Memory B cell (primary cell): ENCODE measurements at places on chromosomes 5 and 9.

GRCh38 chr5:180338001-180338707 is 15.0 kb downstream of the GFPT2 start:
- no peak for DNase-seq

DNA sequence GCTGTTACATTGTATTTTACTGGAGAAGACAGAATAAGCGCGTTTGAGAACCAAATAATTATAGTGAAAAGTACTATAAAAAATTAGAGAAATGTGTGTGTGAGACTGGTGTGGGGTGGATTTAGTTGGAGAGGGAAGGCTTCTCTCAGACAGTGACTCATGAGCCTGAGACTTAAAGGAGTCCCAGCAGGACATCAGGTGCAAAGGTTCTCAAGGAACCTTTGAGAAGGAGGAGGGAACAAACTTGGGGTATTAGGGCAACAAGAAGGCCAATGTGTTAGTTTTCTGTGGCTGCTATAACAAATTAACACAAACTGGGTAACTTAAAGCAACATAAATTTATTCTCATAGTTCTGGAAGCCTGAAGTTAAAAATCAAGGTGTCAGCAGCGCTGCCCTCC is 4.9 kb downstream of the DDX4 start:
- no peak for DNase-seq

- no peak for DNase-seq
Observed at GRCh38 chr5:170265522-170265921, 32.1 kb downstream of the LCP2 start.

DNA sequence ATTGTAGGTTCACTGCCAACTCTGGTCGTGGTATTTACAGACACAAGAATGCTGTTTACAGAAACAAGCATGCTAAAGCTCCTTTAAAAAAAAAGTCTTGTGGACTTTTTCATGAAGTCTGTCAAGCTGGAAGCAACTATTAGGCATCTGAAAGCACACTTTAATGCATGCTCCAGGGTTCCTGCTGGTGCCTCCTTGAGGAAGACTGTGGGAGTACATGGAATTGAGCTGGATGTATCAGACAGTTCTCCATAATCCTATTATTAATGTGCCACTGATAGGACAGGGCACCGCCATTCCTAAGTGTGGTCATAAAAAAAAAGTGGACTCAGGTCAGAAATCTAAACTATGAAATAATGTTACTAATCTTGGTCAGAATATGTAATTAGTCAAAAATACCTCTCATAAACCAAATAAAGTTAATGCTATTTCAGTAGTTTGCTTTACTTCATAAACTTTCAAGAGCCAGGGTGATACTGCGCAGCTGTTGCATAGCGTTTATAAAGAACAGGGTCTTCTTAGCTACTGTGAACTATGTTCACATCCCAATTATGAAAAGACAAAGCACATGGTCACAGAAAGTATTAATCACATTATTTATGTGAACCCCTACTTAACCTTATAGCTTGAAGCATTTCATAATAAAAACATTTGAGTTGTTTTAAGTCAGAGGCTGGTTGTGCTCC is 390.8 kb upstream of the PTGER4 start:
- DNase-seq, result no peak

- no peak for DNase-seq
Observed at GRCh38 chr5:72845889-72846288, 29.4 kb downstream of the TNPO1 start.

DNA sequence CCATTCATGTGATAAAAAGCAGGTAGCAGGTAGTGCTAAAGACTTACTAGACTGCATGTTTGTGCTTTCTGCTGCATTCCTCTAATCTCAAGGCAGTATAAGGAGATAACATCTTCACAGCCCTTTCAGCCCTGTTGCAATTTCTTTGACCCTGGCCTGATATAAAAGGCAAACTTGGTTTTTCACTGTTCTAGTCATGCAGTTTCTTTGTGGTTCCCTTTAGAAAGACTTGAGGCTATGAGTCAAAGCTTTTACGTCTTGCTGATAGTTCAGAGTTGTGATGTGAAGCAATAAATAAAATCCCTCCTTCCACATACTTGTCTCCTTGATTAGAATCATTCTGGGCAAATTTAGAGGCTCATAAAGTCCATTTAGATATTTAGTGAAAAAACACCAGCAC is 88.6 kb upstream of the CDKN2B start:
- DNase-seq, result no peak

DNA sequence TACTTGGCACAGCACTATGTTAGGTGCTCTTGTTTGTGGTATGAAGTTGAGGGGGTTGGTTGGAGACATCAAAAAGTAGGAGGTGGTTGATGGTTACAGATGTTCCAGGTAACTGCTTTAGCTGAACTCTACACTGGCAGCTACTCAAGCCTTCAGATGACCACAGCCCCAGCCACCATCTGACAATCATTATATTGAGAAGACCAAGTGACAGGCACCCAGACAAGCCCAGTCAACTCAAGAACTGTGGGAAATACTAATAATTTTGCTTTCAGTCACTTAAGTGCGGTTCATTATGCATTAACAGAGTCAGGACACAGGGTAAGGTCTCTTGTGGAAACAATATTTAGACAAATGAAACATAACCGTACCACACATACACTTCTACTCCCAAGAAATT is 38.9 kb upstream of the SLIT3 start:
- DNase-seq, result no peak

DNA sequence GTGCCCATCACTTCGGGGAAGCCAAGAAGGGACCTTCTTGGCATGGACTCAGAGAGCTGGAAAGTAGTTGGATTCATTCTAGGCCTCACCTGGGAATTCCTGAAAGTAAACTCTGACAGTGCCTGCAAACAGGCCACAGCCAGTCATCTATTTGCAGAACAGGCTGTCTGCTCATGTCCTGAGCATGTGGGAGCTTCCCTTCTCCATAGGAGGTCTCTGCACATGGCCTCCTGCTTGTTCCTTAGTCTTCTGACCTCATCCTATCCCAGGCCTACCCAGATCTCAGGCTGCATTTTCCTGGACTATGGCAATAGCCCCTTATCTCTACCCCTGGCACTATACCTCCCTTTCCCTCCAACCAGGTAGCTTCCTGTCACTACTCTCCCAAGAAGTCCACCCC is 67.2 kb upstream of the FSTL4 start:
- no peak for DNase-seq

DNA sequence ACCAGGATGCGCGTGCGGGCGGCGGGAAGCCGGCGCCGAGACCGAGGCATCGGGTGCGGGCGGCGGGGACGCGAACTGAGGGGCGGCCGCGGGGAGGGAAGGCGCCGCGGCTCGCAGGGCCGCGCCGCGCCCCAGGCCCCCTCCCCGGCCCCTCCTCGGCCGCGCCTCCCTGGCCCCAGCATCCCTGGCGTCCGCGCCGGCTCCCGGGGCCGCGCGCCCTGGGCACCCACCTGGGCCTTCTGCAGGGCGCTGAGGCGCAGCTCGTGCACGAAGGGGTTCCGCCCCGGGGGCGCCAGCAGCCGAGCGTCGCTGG is 324 bp downstream of the LPCAT1 start:
- no peak for DNase-seq

DNA sequence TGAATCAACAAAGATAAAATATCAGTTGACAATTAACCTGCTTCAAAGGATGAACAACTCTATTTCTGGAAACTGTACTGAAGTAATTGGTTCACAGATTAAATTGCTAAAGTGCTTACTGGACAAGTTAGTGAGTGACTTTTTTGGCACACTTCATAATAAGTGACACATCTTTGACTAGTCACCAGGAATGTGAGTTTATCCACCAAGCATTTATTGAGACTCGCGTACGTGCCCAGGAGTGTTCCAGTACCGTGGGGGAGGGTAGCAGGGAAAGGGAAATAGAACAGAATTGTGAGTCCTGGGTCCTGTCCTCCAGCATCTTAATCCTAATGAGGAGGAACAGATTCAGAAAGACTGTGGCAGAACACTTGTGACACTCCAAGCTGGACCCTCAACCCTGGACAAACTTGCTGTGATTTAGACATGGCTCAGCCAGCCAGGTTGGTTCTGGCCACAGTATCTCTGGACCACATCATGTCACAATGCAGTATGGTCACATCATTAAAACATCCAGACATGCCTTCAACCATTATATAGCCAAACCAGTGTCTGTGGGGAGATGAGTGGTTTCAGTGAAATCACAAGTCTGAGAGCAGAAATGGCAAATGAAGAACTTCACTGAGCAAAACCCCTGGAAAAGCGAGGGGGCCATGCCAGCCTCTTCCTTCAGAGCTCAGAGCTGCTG is 623.1 kb downstream of the BNC2 start:
- no peak for DNase-seq

- DNase-seq, result no peak
Observed at GRCh38 chr5:92544036-92544435, 1037.0 kb downstream of the NR2F1-AS1 start.

- no peak for DNase-seq
Observed at GRCh38 chr5:177162379-177162778, 28.8 kb downstream of the NSD1 start.

- no peak for DNase-seq
Observed at GRCh38 chr5:156685481-156685880, 164.6 kb upstream of the PPP1R2B start.

GRCh38 chr9:115883467-115884329 is 269.9 kb upstream of the PAPPA start:
- no peak for DNase-seq

DNA sequence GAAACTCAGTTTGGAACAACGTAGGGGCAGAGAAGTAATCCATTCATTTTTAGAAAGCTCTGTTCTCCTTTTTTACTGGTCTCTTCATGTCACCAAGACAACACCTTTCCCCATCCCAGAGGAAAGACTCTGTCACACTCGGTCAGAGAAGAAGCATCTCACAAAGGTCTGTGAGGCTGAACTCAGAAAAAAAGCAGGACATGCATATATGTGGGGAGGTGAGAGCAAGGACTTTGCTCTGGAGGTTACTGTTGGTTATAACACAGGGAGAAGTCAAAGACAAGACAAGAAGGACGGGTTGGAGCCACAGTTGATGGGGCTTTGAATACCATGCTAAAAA is 19.2 kb upstream of the MTMR12 start:
- no peak for DNase-seq

DNA sequence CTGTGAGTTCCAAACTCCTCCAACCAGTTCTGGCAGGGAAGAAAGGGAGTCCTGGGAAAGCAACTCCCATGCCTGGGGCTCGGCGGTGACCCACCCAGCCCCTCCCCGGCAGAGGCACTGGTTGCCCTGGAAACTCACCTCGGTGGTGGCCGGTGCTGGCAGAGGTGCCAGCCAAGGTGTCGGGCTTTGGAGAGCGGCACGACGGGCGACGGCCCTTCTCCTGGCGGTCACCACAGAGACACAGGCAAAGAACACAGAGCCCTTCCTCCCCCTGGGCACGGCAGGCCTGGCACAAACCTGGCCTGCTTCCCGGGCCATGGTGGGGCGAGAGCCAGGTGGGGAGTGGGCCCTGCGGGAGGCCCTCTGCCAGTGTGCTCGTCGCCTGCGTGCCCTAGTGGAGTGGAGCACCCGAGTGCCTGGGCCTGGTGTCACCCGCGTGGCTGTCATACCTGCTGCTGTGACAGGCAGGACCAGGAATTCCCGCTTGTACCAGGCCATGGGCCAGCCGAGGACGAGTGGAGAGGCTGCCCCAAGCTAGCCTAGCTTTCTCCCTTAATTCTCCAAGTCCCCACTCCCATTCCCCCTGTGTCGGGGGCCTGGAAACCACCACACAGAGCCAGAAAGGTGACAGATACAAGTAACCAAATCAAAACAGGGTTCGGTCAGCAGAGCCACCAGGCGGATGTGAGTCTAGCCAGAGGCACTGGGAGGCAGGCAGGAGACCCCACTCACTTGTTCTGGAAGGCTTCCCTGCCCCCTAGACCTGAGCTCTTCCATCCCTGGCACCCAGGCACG is 8.2 kb upstream of the RALGDS start:
- DNase-seq, result no peak

- no peak for DNase-seq
Observed at GRCh38 chr9:107952773-107953172, 463.2 kb upstream of the KLF4 start.

DNA sequence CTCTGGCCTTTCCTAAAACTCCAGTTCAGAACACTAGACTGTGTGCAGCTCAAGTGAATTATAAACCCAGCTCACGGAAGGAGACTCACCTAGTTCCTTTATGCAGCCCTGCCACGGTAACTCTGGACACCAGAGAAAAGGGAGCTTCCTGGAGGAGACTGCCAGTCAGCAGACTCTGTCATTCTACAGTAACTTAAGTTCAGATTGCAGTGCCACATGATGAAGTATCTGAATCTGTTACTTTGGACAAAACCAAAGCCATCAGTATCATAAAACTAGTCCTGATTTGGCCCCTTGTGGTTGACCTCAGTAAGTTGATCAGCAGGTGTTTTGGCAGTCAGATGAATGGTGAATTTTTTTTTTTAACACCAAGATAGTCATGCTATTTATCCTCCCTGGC is 2.7 kb downstream of the MTRR start:
- DNase-seq, result no peak

DNA sequence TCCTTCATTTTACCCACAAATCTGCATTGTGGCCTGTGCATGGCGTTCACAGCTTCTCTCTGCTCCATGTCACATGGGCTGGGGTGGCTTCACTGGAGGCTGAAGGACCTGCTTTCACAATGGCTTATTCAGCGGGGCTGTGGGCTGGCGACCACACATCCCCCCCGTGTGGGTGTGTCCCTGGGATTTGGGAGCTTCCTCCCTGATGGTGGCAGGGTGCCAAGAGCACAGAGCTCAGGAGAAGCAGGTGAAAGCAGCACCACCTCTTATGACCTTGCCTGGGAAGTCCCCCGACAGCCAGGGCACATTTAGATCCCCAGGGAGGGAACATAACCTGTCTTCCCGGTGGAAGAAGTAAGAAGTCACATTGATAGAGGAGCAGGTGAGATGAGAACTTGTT is 5.0 kb upstream of the MED10 start:
- no peak for DNase-seq

DNA sequence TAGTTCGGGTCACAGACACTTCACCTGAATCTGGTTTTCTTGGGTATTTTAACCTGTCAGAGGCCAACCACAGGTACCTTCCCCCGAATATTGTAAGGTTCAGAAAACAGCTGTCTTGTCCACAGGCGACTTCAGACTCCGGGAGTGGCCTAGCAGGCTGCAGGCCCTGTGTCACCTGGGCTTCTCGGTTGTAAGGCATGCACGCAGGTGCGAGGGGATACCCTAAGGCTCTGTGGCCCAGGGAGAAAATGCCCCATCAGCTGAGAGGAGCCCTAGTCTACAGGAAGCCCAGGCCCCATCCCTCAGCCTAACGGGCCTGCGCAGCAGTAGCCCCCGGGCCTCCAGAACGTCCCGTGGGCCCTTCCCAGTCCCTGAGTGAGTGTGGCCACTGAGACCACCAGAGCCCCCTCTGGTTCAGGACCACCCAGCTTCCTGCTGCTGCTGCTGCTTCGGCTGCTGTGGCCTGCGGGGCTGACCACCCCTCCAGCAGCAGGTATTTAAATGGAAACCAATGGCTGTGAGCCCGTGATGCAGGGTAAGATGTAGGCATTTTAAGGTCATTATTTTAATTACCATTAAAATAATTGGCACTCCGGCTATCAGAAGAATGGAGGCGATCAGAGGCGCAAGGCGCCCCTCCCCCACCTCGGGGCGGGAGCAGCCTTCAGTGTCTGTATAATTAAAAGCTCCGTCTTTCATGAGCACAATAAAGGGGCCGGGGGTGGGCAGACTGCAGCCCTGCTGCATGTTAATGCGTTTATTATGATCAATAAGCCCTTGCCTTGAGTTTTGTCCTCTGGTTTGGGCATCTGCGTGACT is 65.4 kb downstream of the PSMB7 start:
- DNase-seq, result no peak

GRCh38 chr5:71651579-71651978 is 64.4 kb downstream of the MCCC2 start:
- no peak for DNase-seq

GRCh38 chr5:59773294-59773693 is 120.2 kb downstream of the PDE4D start:
- no peak for DNase-seq

GRCh38 chr9:126857261-126857960 is 3.0 kb upstream of the ZBTB34 start:
- DNase-seq, result no peak
